ENCODE measurements at places on chromosomes 16 and 17.

- no peak for DNase-seq
Observed at GRCh38 chr17:50187751-50188530, 13.5 kb downstream of the COL1A1 start.

DNA sequence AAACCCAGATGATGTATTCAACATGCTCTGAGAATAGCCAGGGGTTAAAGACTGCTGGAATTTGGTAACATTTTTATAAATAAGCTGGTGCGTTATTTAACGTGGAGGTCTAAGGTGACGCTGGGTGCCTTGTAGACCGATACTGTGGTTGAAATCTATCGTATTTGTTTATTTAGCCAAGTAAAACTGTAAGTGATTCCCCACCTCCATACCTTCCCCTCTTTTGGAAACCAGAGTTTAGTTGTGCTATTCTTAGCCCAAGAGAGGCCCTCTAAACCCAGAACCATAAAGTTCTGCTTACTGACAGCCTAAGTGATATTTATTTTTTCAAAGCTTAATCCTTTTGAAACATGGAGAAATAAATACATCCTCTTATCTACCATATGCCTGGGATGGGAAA, 744.5 kb downstream of the WWOX start:
- DNase-seq = no peak

GRCh38 chr17:20929334-20929733, 113.5 kb downstream of the USP22 start:
- no peak for DNase-seq

- DNase-seq = no peak
Observed at GRCh38 chr17:50731575-50732460, 12.4 kb downstream of the LUC7L3 start.

GRCh38 chr16:69918241-69918640, 32.9 kb upstream of the CLEC18A start:
- DNase-seq = no peak

- DNase-seq = no peak
Observed at GRCh38 chr17:64781014-64781756, 119.1 kb upstream of the SMURF2 start.

GRCh38 chr17:19003543-19004420, 782 bp downstream of the FAM83G start:
- DNase-seq = peak; percentile 21

DNA sequence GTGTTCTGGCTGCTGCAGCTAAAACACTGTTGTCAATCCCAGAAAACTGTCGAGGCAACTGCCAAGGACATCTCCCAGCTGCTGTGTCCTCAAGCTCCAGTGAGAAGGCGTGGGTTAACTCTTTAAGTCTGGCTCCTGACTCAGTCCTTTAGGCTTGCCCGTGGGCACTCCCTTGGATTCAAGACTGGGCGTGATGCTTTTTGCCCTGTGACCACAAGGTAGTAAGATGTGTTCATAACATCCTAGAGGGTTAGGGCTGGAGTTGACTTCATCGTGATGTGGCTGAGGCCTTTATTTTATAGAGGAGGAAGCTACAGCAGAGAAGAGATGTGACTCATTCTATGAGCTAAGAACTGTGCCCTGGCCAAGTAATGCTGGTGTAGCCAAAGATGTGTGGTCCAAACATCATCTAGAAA, 50.9 kb upstream of the TEKT3 start:
- DNase-seq = no peak

- no peak for DNase-seq
Observed at GRCh38 chr16:71851746-71852145, 6.0 kb downstream of the ATXN1L start.

- DNase-seq = no peak
Observed at GRCh38 chr16:56814537-56815432, 50.2 kb upstream of the SLC12A3 start.

- no peak for DNase-seq
Observed at GRCh38 chr17:27991462-27991993, 50.9 kb upstream of the NLK start.

- DNase-seq = no peak
Observed at GRCh38 chr17:59267776-59268175, 47.5 kb downstream of the GDPD1 start.

- DNase-seq = peak; percentile 22
Observed at GRCh38 chr16:31242206-31242605, 17.6 kb upstream of the ITGAM start.

DNA sequence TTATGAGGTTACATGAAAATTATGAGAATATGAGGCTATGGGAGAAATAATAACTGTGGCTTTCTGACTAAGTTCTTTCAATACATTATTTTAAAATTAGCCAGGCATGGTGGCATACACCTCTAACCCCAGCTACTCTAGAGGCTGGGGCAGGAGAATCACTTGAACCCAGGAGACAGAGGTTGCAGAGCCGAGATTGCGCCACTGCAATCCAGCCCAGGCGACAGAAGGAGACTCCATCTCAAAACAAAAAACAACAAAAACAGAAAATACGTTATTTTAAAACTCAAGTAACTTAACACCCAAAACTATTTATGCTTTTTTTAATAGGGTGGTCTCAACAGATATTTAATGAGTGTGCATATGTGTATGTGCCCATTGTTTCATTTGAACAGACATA, 2.4 kb upstream of the RFFL start:
- no peak for DNase-seq

DNA sequence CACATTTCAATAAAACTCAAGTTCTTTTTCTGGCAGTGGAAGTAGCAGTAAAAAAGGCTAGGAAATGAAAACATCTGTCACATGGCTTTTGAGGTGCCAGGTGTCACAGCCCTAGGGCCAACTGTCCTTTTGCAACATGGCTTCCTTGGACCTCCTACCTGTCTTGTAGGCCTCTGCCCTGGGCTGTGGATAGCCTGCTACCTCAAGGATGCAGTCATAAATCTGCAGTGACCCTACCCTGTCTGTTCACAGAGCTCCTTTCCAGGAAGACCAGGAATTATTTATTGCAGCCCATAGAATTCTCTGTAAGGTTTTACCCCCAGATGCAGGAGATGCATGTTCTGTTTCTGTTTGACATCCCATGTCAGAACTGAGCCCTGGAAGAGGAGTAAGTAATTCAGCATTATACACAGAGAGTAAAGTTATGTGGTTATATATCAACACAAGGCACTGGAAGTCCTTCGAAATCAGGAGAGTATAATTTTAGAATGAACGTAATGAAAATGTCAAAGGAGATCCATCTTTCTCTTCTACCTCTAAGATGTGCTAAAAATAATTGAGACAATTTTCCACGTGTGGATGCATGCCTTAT, 172.6 kb downstream of the MAP2K4 start:
- DNase-seq = no peak

DNA sequence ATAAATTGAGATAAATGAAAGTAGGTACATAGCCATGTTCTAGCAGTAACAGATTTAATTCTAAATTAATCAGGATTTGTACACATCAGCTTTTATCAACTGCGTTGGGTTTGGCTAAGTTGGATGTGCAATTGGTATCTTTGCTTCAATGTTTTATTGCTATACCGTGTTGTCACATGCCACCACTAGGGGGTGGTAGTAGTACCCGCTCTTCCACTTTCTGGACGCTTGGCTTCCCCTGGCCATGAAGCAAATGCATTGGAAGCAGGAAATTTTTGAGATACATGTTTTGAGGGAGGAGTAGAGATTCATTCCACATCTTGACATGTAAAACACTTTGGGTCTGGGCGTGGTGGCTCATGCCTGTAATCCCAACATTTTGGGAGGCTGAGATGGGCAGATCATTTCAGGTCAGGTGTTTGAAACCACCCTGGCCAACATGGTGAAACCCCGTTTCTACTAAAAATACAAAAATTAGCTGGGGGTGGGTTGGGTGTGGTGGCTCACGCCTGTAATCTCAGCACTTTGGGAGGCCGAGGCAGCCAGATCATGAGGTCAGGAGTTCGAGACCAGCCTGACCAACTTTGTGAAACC, 58.6 kb downstream of the EMP2 start:
- DNase-seq = peak; percentile 73

- DNase-seq = no peak
Observed at GRCh38 chr17:42359133-42359532, 29.1 kb downstream of the STAT3 start.

GRCh38 chr16:25689137-25689836, 2.5 kb upstream of the HS3ST4 start:
- DNase-seq = no peak

DNA sequence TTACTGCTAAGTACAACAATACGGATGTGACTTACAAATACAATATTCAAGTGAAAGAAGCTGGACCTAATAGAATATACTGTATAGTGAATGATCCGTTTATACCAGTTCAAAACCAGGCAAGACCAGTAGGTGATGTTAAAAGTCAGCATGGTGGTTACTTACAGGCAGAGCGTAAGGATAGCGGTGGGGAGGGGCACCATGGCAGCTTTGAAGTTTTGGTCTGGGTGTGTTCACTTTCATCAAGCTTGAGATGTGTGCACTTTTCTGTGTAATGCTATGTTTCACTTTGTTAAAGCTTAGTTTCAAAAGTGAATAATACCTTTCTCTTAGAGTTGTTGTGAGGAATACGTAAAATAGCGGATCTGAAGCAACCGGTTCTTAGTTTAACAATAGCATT, 16.5 kb upstream of the SLC35G3 start:
- no peak for DNase-seq

- DNase-seq = no peak
Observed at GRCh38 chr16:80117556-80118130, 423.1 kb upstream of the DYNLRB2 start.

DNA sequence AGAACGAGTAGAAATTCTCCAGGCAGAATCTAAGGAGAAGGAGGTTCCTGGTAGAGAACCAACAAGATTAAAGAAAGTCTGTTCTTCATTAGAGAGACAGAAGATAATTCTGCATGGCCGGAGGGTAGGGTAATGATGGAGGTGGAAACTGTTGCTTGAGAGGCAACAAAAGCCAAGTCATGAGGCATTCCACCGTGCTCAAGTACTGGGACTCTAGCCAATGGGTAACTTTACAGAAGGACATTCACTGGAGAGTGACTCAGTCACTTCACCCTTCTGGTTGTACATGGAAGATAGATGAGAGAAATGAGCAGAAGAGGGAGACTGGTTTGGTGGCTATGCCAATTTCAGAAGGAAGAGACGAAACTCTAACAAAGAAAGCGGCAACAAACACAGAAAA, 53.6 kb upstream of the ANKFN1 start:
- no peak for DNase-seq

- DNase-seq = no peak
Observed at GRCh38 chr17:45282683-45283644, 21.1 kb upstream of the SPATA32 start.

- DNase-seq = no peak
Observed at GRCh38 chr17:31357839-31358394, 33.6 kb upstream of the RAB11FIP4 start.

GRCh38 chr16:89700649-89701424, 668 bp downstream of the SPATA2L start:
- peak; percentile 71 for DNase-seq

DNA sequence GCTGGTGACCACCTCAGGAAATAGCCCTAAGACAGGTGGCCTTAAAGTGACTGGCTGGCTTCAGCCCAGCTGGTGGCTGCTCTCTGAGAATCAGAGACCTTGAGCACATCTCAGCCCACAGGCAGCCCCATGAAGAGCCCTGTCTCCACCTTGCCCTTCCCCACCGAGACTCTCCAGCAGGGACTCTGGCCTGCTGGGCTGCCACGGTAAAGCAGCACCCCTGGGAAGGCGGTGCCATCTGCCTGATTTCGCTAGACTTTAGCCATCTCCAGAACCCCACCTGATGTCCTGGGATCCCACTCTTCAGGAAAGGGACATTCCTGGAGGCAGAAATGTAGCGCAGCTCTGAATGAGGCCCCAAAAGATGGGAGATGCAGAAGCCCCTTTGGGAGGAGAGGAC, 45.2 kb upstream of the LGALS9 start:
- DNase-seq = no peak

GRCh38 chr16:87681981-87682570, 79.8 kb downstream of the JPH3 start:
- DNase-seq = peak; percentile 20

GRCh38 chr16:11955713-11956123, 9.3 kb upstream of the TNFRSF17 start:
- DNase-seq = peak; percentile 74

GRCh38 chr17:1108765-1109605, 70.8 kb downstream of the ABR start:
- DNase-seq = peak; percentile 61

DNA sequence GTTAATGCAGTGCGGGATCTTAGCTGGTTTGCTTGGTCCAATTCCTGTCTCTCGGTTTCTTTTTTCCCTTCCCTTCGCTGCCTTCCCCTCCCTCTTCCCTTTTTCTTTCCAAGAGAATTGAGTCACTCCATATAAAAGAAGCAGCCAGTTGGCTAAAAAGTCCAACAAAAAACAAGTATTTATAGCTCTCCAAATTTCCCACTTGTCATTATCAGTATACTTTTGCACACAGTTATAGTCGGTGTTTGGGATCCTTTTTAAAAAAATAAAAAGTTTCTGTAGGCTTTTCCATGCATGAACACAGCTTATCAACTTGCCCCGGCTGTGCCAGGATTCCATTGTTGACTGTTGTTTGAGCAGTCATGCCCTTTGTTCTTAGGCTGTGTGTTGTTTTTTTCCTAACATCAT, 24.9 kb downstream of the HMOX2 start:
- no peak for DNase-seq

- no peak for DNase-seq
Observed at GRCh38 chr16:23785842-23786241, 31.0 kb downstream of the CHP2 start.

DNA sequence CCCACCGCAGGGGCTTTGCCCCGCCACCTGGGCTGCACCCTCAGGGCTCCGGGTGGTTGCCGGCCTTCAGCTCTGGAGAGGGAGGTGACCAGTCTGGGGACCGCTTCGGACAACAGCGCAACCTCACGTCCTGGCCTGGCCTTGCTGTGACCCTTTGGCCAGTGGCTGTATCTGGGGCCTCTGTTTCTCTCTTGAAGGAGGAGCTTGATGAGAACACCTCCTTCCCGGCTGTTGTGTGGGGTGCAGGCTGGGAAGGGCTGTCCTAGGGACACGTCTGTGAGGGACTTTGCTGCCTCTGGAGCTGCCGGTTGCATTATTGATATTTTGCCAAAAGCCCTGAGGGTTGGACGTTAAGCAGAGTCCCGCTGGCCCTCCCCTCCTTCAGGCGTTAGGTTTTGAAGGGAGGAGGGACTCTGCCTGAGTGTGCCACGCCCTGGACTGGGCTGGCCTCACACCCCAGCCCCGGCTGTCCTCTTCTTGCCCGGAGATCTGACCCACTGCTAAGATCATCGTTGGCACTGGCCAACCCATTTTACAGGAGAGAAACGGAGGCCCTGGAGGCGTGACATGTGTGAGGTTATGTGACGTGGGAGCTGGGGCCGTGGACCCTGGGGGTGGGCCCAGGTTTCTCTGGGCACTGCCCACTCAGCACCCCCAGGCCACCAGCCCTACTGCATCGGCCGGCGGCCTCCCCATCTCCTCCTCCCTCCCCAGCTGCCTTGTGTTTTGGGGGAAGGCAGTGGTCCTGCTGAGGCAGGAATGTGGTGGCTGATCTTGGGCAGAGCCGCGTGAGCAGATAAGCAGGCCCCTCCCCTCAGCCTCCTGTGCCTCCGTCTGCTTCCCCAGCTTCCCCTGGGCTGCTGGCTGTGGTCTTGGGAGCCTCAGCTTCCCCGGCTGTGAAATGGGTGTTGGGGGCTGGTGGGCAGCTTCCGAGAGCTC, 8.5 kb downstream of the ZFPM1 start:
- DNase-seq = peak; percentile 71

- DNase-seq = no peak
Observed at GRCh38 chr16:81925016-81925415, 86.3 kb downstream of the SDR42E1 start.

Measured in A673 (cell line).